ENCODE measurements at places on chromosomes 7 and 10. TPM values are rescaled to one million over a fixed set of nuclear protein-coding genes. Genes with fewer than 3 reads are reported as not detected.

GRCh38 chr7:70299472-70299807, 701.2 kb downstream of the AUTS2 start:
- no peaks in the 10 kb centered on the region for H3K36me3 ChIP-seq
- H3K4me3 ChIP-seq, result no peak overlapping the region
- H3K27ac ChIP-seq, result no peak overlapping the region
- H3K4me1 ChIP-seq, result no peaks in the 10 kb centered on the region
- H3K27me3 ChIP-seq, result no peaks in the 10 kb centered on the region

GRCh38 chr7:112896026-112896601, 105.9 kb upstream of the TMEM168 start:
- peaks cover 5% of the 10 kb centered on the region for H3K36me3 ChIP-seq
- H3K4me3 ChIP-seq, result no peak overlapping the region
- no peak for DNase-seq

- no peaks in the 10 kb centered on the region for H3K36me3 ChIP-seq
- H3K27me3 ChIP-seq, result peaks cover 8% of the 10 kb centered on the region
- H3K4me3 ChIP-seq, result no peak overlapping the region
- no peak for DNase-seq
Observed at GRCh38 chr7:17709127-17709526, 231.2 kb downstream of the SNX13 start.

- H3K4me1 ChIP-seq, result peaks cover 10% of the 10 kb centered on the region
- no peaks in the 10 kb centered on the region for H3K36me3 ChIP-seq
- H3K27ac ChIP-seq, result no peak overlapping the region
- H3K4me3 ChIP-seq, result no peak overlapping the region
- peaks cover under 1% of the 10 kb centered on the region for H3K27me3 ChIP-seq
- DNase-seq, result no peak
Observed at GRCh38 chr7:159013825-159014289, 130.8 kb downstream of the VIPR2 start.

DNA sequence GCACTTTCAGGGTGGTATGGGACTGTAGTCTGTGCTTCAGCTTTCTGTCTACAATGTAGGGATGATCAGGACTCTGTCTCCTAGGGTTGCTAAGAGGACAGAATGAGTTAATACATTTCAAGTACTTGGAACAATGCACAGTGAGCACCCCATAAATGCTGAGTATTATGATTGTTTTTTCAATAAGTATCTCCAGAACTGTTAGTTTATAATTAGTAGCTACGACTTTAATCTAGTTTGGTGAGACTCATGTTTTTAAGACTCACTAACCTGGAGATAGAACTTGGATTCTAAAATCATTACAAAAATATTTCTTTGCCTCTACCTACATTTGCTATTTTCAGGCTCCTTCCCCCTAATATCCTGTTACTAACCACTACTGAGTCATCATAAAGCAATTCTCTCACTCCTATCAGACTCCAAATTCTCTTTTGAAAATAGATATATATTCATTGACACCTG, 95.3 kb downstream of the CPED1 start:
- peaks cover 9% of the 10 kb centered on the region for H3K27me3 ChIP-seq
- DNase-seq, result no peak
- H3K4me1 ChIP-seq, result no peaks in the 10 kb centered on the region
- no peak overlapping the region for H3K27ac ChIP-seq
- no peaks in the 10 kb centered on the region for H3K36me3 ChIP-seq

DNA sequence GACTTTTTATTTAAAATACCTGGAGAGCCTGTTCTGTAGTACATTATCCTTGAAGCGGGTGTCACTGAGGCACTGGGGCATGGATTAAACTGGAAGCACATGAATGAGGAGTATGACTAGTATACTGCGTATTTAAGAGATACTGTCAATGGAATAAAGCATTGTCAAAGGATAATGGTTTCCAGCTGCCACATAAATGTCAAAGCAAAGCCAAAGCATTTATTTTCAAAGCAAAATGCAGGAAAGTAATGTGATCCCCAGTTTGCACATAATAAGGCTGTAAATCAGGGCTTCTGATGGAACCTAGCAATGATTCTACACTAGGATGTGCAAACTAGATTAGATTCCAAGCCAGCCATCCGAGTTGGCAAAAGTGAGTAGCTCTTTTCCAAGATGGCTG, 240.1 kb downstream of the POU6F2 start:
- no peaks in the 10 kb centered on the region for H3K4me1 ChIP-seq
- H3K4me3 ChIP-seq, result no peak overlapping the region
- no peaks in the 10 kb centered on the region for H3K36me3 ChIP-seq
- DNase-seq, result no peak
- H3K27me3 ChIP-seq, result peaks cover 2% of the 10 kb centered on the region

DNA sequence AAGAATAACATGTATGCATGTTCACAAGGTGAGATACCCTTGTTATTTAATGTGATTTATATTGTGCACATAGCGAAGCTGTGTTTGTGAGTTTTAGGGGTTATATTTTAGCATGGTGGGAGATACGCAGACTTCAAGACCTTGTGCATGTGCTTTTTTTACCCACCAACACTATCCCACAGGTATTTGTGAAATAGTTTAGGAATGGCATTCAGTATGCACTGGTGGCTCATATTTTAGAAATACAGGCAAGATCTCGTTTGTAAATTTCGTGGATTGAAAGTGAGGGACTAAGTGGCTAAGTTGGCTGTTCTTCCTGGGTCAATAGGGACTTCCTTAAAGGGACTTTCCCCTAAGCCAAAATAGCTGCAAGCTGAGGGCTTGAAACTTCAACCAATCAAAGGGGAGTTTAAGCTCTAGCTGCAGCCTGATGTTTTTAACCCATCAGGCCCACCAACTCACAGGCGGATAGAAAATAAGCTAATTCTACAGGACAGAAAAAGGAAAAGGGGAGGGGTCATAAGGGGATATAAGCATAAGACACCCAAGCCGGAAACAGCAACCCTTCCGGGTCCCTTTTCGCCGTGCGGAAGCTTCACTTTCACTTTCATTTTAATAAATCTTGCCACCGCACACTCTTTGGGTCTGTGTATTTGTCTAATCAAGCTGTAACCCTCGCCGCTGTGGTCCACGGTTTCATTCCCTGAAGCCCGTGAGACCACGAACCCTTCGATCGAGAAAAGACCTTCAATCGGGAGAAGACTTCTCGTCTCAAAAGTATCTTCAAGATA, 291.0 kb downstream of the GPR158 start:
- H3K27ac ChIP-seq, result no peak overlapping the region
- H3K27me3 ChIP-seq, result no peaks in the 10 kb centered on the region
- no peak for DNase-seq
- no peaks in the 10 kb centered on the region for H3K36me3 ChIP-seq

- H3K27me3 ChIP-seq, result peaks cover 87% of the 10 kb centered on the region
- H3K4me1 ChIP-seq, result peaks cover 15% of the 10 kb centered on the region
- no peak overlapping the region for H3K27ac ChIP-seq
- no peak overlapping the region for H3K4me3 ChIP-seq
- H3K36me3 ChIP-seq, result peaks cover 2% of the 10 kb centered on the region
- DNase-seq, result no peak
Observed at GRCh38 chr10:100742076-100742771, 3.2 kb upstream of the PAX2 start.

DNA sequence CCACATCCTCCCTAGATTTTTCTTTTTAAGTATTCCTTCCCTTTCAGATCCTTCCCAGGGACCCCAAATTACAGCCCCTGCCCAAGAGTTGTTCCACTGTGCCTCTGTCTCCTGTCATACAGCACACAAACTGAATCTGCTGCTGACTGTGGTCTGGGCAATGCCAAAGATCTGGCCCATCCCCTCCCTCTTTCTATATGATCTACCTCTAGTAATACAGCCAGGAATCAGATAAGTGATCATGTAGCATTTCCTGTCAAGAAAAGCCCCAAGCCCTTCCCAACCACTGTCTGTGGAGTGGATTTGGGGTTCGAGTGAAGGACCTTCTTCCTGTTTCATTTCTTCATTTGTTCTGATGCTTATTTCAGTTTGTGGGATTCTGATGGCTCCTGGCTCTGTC, 6.7 kb downstream of the STX1A start:
- H3K36me3 ChIP-seq, result peaks cover 7% of the 10 kb centered on the region
- H3K27ac ChIP-seq, result no peak overlapping the region
- no peak for DNase-seq
- H3K4me3 ChIP-seq, result no peak overlapping the region
- peaks cover 31% of the 10 kb centered on the region for H3K4me1 ChIP-seq
- peaks cover 1% of the 10 kb centered on the region for H3K27me3 ChIP-seq

The TACR2 gene
- total RNA-seq, result not detected

The ADAMTS14 gene
- total RNA-seq, result 0.21 TPM

The ZRANB1 gene
- 16.0 TPM for total RNA-seq

The NEURL1 gene
- 3.6 TPM for total RNA-seq

The AKR1C3 gene
- total RNA-seq, result not detected

The CCDC3 gene
- not detected for total RNA-seq

The HOXA5 gene
- not detected for total RNA-seq
